ENCODE measurements at places on chromosomes 13 and 19. TPM values are rescaled to one million over a fixed set of nuclear protein-coding genes. Genes with fewer than 3 reads are reported as not detected.
A peak's percentile ranks its signal among the peaks of the same experiment; 100 is the strongest.

GRCh38 chr13:66887088-66887487 lies 343.0 kb downstream of the PCDH9 start:
- no peak for DNase-seq

DNA sequence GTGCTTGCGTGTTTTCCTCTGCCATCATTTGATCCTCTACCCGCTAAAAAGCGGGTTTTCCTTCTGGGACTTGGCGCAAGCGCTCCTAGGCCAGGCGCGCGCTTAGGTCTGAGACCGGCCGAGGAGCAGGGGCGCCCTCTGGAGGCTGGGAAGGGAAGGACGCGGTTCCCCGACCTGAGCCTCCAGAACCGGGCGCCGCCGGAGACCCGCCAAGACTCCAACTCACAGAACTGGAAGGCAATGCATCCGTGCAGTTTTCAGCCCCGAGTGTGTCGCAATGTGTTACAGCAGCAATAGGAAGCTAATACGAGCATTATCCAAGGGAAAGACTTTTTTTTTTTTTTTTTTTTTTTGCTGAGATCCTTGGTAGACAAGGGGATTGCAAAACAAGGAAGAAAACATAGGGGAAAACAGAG lies 190.9 kb downstream of the COL4A1 start:
- peak; percentile 67 for DNase-seq

GRCh38 chr13:44576351-44577235 lies 463 bp upstream of the TSC22D1 start:
- peak; percentile 17 for DNase-seq

GRCh38 chr13:91313103-91313502 lies 34.4 kb upstream of the MIR17HG start:
- DNase-seq = peak; percentile 40

- DNase-seq = no peak
Observed at GRCh38 chr13:54449922-54450321, 1421.3 kb downstream of the OLFM4 start.

DNA sequence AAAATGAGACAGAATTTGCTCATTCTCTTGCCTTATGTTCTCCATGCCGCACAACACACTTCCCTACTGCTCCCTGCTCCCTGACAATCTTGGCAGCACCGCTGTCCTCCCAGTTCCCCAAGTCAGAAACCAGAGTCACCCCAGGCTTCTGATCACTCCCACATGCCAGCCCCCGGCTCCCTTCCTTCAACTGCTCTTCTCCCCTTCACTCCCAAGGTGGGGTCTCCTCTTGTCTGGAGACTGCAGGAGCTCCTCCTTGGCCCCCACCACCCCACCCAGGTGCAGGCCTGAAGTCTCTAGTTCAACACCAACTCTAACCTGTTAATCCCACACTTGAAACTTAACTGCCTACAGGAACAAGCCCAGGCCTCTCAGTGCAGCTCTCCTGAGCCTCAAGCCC lies 16.8 kb upstream of the AKAP8 start:
- no peak for DNase-seq

Gene NLRP4
- total RNA-seq = not detected

DNA sequence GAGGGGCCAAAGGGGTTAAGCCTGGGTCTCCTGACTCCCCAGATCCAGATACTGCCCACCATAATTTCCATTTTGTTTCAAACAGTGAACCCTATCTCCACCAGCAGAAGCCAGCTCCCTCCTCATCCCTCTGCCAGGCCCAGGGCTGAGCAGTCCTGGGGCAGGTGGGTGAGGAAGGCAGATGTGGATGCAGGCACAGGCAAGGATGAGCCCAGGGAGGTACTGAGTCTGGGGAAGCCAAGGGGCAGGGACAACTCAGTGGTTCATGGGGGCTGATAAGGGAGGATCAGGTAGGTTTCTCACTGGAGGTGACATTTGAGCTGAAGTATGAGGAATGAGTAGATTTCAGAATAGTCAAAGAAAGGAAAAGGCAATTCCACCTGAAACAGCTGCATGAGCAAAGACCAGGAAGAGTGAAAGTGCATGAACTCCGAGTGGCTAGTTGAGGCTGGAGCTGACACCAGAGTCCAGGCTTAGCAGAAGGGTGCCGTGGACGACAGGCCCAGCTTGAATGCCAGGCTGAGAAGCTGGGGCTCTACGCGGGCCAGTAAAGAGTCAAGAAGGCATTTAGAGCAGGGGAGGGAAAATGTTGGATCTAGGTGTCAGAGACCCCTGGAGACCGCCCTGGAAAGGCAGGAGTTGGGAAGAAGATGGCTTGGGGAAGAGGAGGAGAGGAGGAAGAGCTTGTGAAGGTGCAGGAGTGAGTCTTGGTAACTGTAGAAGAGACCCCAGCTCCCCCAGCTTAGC lies 10.3 kb downstream of the CIC start:
- DNase-seq = no peak

- peak; percentile 49 for DNase-seq
Observed at GRCh38 chr13:114111577-114111976, 20.8 kb downstream of the RASA3 start.

GRCh38 chr13:95226932-95227695 lies 74.1 kb downstream of the ABCC4 start:
- DNase-seq = no peak
